ENCODE measurements at places on chromosomes 3 and 15.

DNA sequence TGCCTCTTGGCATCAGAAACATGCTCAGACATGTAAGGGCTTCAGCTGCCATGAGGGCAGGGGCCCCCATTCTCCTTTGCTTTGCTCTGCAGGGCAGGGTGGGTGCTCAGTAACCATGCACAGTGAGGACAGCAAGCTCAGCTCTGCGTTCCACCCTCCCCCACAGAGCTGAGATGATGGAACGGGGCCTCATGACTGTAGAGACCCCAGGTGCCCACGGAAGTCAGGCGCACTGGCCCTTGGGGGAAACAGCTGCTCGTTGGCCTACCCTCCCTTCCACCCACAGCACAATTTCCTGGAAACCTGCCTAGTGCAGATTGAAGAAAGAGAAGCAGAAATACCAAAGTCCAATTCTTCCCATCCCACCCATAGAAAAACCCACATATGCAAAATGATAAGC, 10.5 kb downstream of the CTXND1 start:
- no peak for DNase-seq

- no peak for DNase-seq
Measured at GRCh38 chr3:167821248-167821805, 85.8 kb downstream of the SERPINI1 start.

DNA sequence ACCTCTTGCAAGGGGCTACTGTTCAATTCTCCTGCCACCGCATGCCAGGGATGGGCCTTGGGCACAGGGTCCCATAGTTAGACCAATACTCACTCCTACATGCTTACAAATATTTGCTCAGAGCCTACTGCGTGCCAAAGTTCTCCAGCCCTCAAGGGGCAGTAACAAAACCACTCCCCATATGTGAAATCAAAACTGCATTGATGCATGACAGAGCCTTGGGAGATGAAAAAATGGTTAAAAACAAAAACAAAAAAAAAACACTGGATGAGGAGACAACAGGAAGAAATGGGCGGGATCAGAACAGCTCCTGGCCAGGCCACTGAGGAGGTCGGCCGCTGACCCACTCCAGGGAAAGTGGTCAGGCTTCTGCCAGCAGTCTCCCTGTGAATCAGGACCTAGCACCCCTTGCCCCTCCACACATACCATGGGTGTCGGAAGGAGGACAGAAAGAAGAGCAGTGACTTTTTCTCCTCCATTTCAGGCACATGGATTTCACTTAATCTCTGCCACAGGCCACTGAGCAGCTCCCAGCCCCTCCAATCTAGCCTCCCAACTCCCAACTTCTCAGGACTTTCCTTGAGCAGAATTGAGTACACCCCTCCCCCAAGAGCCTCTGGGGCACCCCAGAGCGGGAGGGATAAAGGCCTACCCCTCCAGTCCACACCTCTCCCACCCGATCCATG, 2.8 kb downstream of the PLXNB1 start:
- DNase-seq, result no peak

- DNase-seq, result no peak
Measured at GRCh38 chr15:39602143-39602542, 21.3 kb downstream of the THBS1 start.

DNA sequence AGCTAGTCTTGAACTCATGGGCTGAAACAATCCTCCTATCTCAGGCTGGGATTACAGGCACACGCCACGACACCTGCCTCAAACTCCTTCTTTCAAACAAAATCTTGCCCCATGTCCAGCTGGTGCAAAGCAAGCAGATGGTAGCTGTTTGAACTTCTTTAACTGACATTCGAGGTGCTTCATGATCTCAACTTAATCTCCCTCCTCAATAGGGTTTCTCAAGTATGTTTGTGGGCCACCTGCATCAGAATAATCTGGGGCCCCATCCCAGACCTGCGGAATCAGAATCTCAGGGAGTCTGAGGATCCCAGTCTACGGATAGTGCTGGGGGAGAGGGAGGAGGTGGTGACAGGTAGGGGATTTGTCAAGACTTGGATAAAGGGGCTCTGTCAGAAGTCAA, 20.9 kb upstream of the TRH start:
- no peak for DNase-seq

DNA sequence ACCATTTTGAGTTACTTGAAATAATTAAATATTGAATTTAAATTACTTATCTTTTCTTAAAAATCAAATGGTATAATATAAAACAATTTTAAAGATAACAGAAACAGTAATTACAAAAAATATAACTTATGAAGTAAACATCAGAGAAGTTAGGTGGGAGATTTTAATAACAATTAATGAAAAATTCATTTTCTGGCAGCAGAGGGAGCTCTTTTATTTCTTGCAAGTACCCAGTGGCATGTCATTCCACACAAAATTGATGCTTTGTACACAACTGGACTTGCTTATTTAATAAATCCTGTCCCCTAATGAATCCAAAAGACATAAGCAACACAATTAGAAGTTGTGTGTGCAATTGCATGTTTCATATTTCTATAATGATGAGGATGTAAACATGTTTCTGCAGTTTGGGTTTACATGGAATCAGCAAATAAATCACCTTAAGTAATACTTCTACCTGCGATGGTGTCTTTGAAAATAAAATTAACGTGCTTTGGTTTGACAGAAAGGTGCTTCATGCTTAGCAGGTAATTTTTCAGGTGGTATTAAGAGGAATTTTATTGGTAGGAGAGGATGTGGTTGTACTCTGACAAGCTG, 861.3 kb downstream of the ZPLD1 start:
- DNase-seq, result no peak

- DNase-seq, result no peak
Measured at GRCh38 chr15:89475661-89476060, 20.7 kb downstream of the RHCG start.

DNA sequence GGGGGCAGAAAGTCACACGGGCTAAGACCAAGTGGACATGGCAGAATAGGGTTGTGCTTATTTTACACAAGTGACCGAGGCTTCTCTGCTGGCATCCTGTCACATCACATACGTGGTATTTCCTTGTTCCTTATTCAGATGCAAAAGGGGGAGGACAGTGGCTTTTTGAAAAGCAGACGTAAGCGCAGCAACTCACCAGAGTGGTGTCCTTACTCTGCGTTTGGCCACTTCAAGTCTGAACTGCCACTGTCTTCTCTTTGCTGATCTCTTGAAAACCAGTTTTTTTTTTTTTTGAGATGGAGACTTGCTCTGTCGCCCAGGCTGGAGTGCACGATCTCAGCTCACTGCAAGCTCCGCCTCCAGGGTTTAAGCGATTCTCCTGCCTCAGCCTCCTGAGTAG, 113.2 kb downstream of the SOX2 start:
- DNase-seq, result no peak

GRCh38 chr3:8709287-8709686, 24.3 kb upstream of the CAV3 start:
- DNase-seq, result no peak

DNA sequence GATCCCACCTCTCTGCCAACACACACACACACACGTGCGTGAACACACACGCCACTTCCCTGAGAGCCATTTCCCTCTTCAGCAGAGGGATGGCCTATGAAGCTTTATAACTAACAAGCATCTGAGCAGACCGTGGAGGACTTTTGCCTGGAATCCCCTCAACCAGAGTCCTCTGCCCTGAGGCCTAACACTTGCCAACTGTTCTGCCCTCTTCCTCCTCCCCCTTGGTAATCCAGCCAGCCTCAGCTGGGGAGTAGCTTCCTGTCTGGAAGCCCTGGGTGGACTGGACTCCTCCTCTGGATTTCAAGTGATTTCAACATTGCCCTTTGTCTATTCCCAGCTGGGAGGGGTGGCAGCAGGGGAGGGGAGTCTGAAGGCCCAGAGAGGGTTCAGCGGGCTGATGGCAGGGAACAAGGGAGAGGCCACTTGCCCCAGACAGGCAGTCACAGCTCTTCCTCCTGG, 68.4 kb upstream of the HACD2 start:
- DNase-seq, result peak; percentile 43

DNA sequence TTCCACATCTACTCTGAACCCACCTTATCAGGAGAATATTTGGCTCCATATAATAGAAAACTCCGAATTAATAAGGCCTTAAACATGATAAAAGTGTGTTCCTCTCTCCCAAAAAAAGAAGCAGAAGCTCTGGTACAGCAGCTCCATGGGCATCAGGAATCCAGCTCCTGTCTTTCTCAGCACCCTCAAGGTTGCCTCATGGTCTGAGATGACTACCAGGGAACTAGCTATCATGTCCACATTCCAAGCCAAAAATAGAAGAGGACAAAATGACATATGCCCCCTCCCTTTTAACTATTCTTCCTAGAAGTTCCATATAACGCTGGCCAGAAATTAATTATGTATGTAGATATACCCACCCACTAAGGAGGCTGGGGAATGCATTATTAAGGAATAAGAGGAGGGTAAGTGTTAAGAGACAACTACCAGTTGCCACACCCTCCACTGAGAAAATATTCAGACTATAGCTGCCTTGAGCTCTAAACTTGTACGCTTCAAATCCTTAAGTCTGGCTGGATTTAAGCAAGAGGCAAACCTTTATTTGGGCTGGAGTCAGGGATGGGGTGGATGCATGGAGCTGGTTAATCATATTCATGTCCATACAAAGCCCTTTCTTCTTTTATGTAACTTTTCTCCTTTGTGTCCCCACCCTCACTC, 35.8 kb upstream of the CTDSPL start:
- DNase-seq, result no peak

GRCh38 chr3:41369838-41370237, 170.5 kb downstream of the CTNNB1 start:
- no peak for DNase-seq

DNA sequence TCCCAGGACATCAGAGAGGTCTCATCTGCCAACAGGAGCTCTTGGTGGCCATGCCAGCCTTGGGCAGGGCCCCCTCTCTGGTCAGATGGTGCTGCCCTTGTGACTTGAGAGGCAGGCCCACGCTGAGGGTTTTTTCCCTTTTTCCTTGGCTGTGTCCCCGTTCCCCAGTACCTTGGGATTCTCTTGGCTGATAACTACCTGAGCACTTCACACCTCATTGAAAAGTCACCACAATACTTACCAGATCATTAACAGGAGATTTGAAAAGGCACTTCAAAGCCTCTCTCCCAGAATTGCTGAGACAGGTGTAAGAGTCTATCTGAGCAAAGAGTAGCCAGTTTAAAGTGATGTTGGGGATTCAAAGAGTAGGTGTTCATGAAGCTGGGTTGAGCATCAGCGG, 15.1 kb upstream of the TMEM158 start:
- no peak for DNase-seq

GRCh38 chr15:83498801-83499200, 51.7 kb downstream of the SH3GL3 start:
- no peak for DNase-seq

DNA sequence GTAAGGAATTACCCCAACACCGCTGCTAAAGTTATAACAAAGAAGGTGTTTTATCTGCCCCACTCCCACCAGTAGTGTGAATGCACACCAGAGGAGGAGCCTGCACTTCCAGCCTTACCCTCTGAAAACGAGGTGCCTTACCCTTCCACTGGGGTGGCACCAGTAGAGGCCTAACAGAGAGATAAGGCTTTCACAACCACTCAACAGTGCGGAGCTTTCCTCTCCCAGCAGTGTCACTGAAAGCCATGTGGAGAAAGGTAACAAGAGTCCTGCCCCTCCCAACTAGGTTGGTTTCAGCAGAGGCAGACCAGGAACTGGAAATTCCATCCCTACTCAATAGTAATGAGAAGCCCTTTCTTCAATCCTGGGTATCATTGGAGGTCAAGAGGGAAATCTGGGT, 539.2 kb downstream of the VGLL3 start:
- no peak for DNase-seq

DNA sequence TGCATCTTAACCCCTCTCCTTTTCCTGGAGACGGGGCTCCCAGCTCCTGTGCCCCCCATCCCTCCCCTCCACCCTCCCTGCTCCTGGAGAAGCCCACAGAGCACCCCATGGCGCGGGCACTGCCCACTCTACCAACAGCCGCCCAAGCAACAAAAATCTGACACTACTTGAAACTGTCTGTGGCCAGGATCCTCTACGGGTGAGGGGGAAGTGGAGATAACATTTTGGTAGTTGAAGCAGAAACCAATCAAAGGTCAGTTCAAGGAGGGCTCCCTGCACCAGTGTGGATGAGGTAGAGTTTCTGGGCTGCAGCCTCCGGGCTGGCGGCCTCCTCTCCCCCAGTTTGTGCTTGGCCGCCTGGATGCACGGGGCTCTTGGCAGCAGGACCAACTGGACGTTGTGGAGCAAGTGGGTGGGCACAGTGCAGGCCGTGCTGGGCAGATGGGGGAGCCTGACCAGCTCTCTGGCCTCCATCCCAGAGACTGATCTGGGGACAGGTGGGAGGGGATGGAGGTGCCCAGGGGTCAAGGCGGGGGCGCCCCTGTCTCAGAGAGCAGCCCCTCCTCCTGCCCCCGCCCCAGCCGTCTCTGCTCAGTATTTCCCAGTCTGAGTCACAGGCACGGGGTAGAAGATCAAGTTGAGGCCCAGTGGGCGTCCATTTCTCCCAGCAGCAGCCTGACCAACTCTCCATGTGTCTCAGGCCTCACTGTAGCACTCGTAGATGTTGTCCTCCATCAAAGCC, 12.8 kb downstream of the H1-8 start:
- DNase-seq, result no peak

- no peak for DNase-seq
Measured at GRCh38 chr15:92638709-92639365, 16.7 kb downstream of the FAM174B start.

DNA sequence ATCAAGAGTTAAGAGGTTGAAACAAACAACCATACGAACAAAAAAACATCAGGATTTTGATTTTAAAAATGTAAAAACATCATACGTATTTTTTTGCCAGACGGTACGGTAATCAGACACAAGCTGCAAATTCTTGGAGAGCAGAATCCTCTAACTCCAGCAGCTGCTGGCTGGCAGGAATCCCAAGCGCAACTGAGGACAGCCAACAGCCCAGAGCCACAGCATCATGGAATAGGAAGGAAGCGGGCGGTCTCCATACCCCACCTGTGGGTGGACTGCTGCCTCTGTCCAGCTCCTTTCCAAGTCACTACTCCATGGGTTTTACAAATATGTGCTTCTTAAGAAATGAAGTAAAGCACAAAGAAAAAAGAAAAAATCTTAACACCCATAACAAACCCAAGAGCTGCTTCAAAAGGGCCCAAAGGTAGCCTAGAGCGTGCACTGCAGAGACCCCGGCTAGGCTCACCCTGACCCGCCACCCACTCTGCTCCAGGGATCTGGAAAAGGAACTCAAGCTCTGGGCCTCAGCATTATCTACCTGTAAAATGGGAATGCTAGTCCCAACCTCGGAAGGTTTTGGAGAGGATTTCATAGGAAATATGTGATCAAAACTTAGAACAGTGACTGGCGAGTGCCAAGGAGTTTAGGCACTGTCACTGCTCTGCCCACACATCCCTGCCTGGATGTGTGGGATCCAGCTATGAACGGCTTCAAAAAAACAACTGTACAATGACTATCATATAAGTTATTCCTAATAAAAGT, 33.4 kb downstream of the ZXDC start:
- DNase-seq, result no peak

Measured in hypothalamus (tissue), 51 donors.